ENCODE measurements at places on chromosomes 7 and 10.

- no peak for DNase-seq
These were observed 111.6 kb downstream of the C10orf90 start for GRCh38 chr10:126558881-126559280.

- peak; percentile 96 for DNase-seq
These were observed 40.2 kb upstream of the FOXK1 start for GRCh38 chr7:4641667-4642467.

DNA sequence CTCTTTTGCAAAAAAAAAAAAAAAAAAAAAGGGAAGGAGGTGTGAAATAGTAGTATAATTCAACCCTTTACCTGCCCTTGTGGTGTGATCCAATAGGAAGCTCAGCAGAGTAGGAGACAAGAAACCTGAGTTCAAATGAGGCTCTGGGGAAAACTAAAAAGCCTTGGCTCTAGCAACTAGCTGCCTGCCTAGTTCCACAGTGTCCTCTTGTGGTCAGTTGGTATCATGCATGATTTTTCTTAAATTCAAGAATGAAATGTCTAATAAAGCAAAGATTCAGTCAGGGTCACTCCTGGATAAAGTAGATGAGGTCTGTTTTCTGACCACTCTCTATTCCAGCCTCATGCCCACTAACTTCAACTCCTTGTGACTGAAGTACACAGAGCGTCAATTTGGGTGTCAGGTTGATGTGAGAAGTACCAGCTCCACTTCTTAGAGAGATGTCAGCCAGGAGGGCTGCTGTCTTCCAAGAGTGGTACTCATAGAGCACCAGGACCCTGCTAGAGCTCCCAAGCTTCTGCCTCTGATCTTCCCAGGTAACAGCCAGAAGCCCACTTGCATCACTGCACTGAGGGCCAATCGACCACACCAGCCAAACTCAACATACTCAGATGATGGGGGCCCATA is 10.5 kb downstream of the LSM5 start:
- DNase-seq, result no peak

DNA sequence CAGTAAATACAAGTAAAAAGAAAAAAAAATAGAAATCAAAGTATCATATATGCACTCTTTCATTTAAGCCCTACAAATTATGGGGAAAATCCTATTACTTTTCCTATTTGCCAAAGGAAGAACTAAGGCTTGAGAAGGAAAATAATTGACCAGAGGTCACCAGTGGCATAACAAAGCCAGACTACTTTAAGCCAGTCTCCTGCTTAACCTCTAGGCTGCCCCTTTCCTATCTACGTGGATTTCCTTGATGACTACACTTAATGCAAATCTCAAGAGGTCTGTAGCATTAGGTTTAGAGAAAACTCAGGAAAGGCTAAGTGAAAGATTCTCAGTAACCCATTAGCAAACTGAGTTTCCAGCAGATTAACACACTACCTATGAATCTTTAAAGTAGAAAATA is 49.8 kb downstream of the TPK1 start:
- DNase-seq, result no peak

GRCh38 chr10:2137549-2138174 is 400.3 kb upstream of the ADARB2 start:
- DNase-seq, result no peak

- no peak for DNase-seq
These were observed 344.9 kb upstream of the CHRM2 start for GRCh38 chr7:136523571-136523970.

- DNase-seq, result no peak
These were observed 193.9 kb upstream of the BMPER start for GRCh38 chr7:33711231-33712019.

GRCh38 chr10:14200698-14201544 is 129.8 kb downstream of the FRMD4A start:
- no peak for DNase-seq

GRCh38 chr7:86785641-86786040 is 141.9 kb downstream of the GRM3 start:
- no peak for DNase-seq

DNA sequence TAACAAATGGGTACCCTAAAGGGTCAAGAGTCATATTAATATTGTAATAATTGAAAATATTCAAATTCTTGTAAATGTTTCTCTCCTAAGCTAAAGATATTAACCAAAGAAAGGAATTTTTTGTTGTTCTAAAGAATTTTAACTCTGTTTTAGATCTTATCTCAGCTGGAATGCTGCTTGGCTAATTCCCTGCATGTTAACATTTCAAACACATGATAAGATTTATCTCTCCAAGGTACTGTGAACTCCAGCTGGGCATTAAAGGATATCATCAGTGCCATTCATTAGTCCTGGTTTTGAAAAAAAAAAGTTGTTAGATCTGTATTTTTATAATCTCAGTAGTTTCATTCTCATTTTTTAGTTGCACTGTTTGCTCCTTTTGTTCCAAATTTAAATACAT is 76.9 kb downstream of the MAPK8 start:
- no peak for DNase-seq

DNA sequence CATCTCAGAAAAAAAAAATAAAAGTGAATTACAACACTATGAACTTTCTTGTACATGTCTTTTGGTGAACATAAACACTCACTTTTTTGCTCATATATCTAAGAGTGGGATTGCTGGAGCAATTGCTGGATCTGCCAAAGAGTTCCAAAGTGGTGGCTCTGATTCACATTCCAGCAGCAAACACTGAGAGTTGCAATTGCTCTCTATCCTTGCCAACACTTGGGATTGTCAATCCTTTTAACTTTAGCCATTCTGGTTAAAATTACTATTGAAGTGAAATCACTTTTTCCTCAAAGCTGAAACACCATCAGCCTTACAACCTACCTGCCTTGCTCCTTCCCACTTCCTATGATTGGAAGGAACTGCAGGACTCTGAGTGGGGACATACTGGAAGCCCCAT is 70.7 kb downstream of the CDHR3 start:
- DNase-seq, result no peak

DNA sequence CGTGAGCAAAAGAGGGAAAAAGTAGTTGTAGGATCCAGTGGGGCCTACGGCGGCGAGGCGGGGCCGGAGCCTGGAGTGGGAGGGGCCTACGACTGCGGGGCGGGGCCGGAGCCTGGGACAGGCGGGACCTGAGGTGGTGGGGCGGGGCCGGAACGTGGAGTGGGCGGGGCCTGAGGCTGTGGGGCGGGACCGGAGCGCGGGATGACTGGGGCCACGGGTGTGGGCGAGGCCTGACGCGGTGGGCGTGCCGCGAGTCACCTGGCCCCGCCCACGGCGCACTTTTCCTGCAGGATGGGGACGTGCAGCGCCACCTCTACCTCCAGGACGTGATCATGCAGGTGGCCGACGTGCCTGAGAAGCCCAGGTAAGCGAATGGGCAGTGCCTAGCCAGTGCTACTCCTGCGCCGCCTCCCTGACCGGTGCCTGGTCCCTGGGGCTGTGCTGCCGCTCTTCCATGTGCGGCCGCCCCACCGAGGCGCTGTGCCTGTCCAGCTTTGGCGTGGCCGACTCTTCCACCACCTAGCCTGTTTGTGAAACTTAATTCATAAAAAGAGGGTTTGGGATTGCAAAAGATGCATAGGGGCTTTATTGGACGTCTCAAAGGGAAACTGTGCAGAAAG is 496 bp downstream of the ZNF511 start:
- peak; percentile 85 for DNase-seq

DNA sequence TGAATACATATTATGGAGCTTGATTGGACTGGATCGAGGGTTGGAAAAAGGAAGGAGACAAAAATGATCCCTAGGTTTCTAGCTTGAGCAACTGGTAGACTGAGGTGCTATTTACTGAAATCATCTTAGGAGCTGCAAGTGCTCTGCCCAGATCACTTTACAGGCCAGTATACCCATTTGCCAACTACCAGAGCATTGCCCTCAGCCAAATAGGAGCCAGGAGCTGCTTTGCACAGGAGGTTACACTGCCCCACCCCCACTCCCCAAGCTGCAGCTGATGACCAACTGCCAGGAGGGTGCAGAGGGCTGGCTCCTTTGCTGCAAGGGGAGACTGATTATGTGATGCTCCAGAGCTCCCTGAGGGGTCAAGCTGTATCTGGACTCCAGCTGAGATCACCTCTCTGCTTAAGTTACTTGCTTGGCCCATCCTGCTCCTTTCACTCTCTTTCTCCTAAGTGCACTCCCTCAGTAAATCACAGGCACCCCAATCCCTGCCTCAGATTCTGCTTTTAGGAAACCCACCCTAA is 275.4 kb downstream of the ZEB1 start:
- no peak for DNase-seq

DNA sequence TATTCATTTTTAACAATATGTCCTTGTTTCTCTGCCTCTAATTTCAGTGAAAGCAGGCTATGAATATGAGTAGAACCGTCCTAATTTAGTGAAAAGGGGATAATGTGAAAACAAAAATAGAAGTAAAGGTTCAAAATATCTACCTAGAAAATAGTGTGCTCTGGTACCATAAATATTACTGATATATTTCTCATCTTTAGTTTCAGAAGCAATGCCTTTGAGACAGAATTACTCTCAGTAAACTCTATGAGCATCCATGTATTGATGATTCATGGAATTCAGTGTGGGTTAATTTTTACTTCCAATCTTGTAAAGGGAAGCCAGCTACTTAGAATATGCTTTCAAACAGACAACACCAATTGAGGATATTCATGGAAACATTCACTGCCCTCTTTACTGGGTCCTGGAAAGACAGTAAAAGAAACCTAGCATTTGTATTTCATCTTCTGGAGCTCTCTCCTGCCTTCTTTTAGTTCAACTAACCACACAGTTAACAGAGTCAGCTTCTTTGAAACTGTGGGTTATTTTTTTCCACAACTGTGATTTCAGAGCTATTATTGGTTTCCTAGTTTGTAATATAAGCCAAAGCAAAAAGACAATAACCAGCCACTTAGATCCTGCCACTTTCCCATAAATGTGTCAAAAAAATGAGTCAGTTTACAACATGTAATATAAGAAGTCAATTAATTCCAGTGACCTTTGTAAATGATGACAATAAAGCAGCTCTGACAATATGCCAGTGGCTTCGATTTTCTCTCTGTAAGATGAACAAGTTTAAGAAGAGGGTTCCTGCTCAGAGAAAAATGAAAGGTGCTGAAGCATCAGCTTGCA is 1.7 kb downstream of the LRRN3 start:
- DNase-seq, result no peak

DNA sequence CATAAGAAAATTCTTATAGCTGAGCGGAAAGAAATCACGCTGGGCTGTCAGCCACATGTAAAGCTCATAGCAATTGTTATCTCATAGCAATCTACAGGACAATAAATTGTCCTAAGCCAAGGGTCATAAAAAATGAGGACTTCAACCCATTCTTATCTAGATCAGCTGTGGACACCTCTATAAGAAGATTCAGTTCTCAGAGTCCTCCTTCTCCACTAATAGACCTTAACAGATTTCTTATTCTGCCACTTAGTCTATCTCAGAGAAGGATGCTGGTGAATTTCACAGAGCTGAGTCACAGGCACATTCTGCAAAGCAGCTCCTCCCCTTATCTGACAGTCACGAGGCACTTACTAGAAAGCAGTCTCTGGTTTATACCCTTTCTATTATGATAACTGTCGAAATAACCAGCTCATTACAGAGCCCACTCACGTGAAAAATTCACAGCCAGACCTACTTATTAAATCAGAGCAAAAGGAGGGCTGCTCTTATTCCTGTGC is 185.3 kb upstream of the PCLO start:
- DNase-seq, result no peak

- DNase-seq, result no peak
These were observed 71.9 kb upstream of the DIP2C start for GRCh38 chr10:761376-761775.

DNA sequence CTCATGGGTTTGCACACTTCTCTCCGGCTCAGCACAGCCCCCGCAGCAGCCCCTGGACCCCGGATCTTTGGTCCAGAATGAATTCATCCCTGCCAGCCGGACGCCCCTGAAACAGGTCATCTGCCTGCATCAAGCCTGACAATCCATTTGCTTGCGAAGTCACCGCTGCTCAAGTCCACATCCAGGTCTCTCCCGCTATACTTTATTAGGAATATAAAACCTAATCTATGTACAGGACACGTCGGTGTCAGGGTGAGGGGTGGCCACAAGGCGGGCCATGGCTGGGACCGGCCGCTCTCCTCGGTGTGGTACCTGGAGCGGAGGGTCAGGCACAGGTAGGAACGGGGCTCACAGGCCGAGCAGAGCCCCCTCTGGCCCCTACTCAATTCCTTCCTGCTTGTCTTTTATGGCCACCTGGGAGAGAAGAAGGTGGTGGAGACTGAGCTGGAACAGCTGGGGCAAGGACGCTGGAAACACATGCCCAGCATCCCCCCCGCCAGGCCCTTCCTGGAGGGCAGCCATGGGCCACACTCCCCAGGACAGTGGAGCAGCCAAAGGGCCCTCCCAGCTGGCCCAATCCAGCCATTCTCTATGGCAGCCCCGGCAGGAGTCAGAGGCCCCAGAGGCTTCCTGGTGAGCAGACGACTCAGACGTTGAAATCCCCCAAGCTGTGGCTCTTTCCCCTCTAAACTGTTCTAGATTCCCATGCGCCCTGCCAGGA is 5.3 kb downstream of the POLR2J start:
- no peak for DNase-seq

Measured in activated T-helper 1 cell treated with anti-CD3 and anti-CD28 coated beads, Interleukin-12 subunit alpha, Interleukin-12 subunit beta, Interleukin-2, Interleukin-4 antibody, amounts not matched to agents 30 ng/mL and 10 ng/mL and 1 ng/mL, durations not matched to agents 14 hours and 24 hours and 36 hours (primary cell).